ENCODE measurements at places on chromosomes 7 and 10.

DNA sequence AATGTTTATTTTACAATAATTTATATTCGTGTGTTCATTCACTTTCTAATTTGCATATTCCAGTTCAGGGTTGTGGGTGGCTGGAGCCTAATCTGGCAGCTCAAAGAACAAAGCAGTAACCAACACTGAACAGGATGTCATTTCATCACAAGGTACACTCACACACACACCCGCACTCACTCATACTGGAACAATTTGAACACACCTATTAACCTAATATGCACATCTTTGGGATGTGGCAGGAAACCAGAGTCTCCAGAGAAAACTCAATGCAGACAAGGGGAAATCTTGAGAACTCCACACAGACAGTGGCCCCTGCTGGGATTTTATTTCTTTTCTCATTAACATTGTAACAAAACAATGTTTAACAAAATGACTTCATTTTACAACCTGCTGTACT lies 97.4 kb downstream of the TWIST1 start:
- no peak for DNase-seq

- DNase-seq, result no peak
These were observed 30.2 kb downstream of the DHTKD1 start for GRCh38 chr10:12098966-12099365.

GRCh38 chr7:141696348-141696747 lies 5.6 kb downstream of the DENND11 start:
- no peak for DNase-seq

- DNase-seq, result no peak
These were observed 129.6 kb upstream of the RNF32 start for GRCh38 chr7:156510966-156511365.

All from activated CD4-positive, alpha-beta T cell treated with anti-CD3 and anti-CD28 coated beads, Interleukin-2, amount 50 U/mL, for 1 hour (primary cell).